ENCODE measurements at places on chromosomes 2 and 18.

DNA sequence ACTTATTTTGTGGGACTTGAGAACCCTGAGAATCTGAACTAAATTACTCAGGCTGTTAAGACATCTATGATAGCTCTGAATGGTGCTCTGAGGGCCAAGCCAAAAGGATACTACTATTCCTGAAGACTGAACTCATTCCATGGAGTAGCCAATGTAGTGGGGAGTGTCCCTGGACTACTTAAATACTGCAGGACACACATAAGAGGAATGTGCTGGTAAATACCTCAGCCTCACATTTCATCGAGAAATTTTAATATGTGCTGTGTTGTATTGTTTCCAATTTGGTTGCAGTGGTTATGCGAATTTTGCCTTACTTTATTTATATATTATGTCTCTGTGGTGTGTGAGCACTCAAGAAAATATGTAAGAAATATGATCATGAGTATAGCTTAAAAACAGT lies 264.4 kb upstream of the FIGN start:
- DNase-seq = no peak

DNA sequence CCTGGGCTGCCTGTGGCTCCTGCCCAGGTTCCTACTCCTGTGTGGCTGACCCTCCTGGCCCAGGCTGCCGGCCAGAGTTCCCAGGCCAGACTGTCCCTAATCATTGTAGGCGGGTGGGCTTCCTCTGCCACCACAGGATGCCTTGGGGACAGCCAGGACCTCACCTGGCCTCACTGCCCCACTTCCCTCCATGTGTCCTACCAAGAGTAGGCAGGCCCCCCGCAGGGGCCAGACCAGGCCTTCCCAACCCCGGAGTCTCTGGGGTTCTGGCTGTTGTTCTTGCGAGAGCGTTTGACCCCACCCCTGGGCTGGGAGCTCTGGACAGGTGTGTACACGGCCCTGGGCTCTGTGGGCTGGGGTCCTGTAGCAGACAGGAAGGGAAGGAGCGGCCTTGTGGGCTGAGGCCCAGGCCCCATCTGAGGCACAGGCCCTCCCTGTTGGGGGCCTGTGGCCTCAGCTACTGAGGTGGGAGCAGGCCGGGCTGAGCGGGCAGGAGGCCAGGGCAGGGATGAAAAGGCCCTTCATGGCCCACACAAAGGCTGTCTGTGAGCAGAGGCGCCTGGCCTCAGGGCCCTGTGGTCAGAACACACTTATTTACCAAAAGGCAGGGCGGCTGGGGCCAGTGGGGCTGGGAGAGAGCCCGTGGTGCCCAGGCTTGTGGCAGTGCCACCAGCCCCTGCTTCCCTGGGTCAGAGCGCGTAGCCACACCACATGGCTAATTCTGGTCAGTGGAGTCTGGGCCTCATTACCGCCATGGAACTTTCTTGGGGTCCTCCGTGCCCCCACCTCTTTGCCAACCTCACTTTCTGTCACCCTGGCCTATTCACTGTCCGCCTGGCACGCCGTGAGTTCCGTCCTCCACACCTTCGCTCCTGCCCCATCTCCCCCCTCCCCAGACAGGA lies 2.0 kb downstream of the SNORC start:
- no peak for DNase-seq

GRCh38 chr2:177556153-177556552 lies 163.6 kb downstream of the AGPS start:
- no peak for DNase-seq

DNA sequence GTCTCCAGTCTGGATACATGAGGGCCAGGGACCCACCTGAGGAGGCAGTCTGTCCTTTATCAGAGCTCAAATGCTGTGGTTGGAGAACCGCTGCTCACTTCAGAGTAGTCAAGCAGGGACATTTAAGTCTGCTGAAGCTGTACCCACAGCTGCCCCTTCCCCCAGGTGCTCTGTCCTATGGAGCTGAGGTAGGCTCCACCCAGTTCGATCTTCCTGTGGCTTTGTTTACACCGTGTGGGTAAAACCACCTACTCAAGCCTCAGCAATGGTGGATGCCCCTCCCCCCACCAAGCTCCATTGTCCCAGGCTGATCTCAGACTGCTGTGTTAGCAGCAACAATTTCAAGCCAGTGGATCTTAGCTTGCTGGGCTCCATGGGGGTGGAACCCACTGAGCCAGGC lies 731.4 kb upstream of the HS6ST1 start:
- no peak for DNase-seq

DNA sequence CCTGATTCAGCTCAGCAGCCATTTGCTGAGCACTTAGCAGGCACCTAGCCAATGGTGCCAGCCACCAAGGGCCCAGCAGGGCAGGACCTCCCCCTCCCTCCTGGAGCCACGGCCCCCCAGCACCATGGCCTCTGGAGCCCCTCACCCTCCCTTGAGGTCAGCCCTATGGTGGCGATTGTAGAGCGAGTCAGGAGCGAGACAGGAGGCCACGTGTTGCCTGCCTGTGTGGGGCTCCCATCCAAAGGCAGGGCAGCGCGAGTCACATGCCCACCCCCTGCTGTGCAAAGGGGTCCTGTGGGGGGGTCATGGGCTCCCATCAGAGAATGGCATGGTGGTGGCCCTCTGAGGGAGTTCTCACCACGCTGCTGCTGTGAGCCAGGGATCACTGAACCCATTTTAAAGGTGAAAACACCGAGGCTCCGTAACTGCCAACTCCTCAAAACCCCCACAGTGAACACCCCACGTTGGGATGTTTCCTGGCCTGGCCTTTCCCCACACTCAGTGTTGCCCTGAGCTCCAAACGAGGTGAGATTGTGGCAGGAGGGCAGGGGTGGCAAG lies 35.6 kb downstream of the RAMP1 start:
- DNase-seq = no peak

- peak; percentile 1 for DNase-seq
Measured at GRCh38 chr2:57497489-57498096, 549.0 kb upstream of the VRK2 start.

DNA sequence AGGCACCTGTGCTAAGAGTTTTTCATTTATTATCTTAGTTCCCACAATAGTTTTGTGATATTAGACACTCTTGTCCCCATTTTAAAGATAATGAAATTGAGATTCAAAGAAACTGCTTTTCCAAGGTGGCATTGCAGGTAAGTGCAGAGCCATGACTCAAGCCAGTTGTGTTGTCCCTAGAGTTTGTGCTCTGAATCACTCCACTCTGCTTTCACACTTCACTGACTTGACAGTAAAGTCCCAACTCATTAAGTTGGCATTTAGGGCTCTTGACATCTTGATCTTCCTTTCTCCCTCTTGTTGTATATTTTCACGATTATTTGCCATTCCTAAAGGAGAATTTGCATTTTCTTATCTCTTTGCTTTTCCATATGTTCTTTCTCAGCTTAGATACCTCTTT lies 114.3 kb downstream of the DIS3L2 start:
- DNase-seq = no peak

GRCh38 chr18:4412286-4412685 lies 42.8 kb downstream of the DLGAP1 start:
- no peak for DNase-seq

DNA sequence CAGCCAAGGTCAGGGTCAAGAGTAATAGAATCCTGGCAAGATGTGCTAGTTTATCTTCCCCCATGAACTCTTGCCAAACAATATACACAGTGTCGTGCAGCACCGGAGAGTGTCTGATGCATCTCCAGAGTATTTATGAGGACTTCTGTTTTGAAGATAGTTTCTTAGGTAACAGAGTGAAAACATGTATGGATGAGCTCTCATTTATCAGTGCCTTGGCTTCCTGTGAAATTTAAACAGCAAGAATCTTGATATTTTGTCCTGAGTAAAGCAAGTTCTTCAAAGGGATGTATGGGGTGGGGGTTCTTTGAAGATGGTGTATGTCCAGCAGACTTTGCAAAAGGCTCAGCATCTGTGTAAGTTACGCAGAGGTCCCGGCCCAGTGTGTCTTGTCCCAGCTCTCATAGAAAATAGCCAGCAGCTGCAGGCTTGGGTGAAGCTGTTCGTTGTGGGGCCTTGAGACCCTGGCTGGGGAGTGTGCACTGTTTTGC lies 361.0 kb upstream of the NT5C1B start:
- no peak for DNase-seq

GRCh38 chr2:50118905-50119702 lies 912.8 kb downstream of the NRXN1 start:
- no peak for DNase-seq

- DNase-seq = no peak
Measured at GRCh38 chr2:16112972-16113560, 172.7 kb downstream of the MYCN start.

- DNase-seq = no peak
Measured at GRCh38 chr18:63339920-63340484, 20.4 kb upstream of the BCL2 start.

DNA sequence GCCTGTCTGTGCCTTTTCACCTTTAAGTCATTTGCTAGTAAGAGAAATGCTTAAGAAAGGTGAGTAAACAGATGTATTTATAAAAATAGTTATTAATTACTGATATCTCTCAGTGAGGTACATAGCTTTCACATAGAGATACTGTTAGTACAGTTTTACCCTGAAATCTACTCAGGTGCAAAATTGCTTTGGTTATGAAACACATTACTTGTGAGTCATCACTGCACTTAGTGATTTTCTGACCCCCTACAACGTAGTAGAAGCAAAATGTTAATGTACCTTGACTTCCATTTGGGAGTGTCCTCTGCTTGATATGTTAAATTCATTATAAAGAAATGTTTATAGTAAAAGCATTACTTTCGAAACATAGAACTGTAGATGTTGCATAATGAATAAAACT lies 6.5 kb downstream of the GLS start:
- DNase-seq = no peak

DNA sequence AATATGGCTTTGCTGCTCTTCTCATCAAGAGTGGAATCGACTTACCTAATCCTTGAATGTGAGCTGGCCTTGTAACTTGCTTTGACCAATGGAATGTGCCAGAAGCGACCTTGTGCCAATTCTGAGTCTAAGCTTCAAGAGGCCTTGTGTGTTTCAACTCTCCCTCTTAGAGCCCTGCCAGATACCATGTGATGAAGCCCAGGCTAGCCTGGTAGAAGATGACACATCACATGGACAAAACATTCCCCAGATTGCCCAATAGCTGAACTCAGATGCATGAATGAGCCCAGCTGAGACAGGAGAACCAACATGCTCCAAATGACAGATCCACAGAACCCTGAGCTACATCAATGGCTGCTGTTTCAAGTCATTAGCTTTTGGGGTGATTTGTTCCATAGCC lies 4.2 kb upstream of the KLHL14 start:
- DNase-seq = no peak

DNA sequence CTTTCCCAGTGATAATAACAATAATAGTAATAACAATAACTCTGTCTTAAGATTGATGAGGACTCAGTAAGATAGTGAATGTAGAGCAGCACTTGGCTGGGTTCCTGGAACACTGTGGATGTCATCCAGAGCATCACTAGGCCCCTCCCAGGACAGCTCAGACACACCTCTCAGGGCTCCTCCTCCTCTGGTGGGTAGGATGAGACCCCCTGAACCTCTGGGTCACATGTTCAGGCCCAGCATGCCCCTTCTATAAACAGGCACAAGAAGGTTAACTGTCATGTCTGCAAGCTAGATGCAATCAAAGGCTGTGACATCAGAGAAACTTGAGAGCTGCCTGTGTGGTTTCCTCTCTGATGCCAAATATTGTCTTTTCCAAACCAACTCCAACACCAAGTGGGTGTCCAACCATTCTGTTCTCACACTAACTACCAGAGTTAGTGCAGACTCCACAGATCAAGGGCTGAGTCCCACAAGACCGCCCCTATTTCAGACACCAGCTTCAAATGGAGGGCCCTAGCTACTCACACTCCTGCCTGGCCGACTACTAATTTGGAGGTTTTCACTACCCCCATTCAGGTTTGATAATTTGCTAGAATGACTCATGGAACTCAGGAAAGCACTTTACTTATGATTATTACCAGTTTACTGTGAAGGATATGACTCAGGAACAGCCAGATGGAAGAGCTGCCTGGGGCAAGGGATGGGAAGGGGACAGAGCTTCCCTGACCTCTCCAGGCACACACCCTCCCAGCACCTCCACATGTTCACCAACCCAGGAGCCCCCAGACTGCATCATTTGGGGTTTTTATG lies 46.4 kb upstream of the BZW1 start:
- peak; percentile 46 for DNase-seq

DNA sequence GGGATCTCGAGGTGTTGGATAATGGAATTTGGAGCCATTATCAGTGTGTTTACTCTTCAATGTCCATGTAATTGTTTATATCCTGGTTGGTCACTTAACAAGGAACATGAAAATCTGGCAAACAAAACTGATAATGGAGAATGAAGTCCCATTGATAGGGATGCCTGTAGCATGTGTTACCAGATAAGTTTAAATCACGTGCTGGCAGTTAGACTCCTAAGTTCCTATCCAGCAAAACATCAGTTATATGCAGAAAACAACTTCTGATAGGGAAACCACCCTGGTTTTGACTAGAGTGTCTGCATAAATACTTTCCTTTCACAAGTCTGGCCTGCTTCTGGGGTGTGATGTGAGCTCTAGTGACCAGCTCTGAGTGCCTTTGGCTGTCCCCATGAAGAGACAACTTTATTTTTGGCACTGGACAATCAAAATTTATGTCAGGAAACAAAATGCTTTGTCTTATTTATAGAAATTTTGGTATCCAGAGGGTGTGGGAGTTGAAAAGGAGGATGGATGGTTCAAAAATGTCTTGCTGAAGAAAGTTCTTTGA lies 82.0 kb downstream of the FHOD3 start:
- no peak for DNase-seq

- no peak for DNase-seq
Measured at GRCh38 chr18:35143622-35144596, 96.9 kb upstream of the ZNF397 start.

DNA sequence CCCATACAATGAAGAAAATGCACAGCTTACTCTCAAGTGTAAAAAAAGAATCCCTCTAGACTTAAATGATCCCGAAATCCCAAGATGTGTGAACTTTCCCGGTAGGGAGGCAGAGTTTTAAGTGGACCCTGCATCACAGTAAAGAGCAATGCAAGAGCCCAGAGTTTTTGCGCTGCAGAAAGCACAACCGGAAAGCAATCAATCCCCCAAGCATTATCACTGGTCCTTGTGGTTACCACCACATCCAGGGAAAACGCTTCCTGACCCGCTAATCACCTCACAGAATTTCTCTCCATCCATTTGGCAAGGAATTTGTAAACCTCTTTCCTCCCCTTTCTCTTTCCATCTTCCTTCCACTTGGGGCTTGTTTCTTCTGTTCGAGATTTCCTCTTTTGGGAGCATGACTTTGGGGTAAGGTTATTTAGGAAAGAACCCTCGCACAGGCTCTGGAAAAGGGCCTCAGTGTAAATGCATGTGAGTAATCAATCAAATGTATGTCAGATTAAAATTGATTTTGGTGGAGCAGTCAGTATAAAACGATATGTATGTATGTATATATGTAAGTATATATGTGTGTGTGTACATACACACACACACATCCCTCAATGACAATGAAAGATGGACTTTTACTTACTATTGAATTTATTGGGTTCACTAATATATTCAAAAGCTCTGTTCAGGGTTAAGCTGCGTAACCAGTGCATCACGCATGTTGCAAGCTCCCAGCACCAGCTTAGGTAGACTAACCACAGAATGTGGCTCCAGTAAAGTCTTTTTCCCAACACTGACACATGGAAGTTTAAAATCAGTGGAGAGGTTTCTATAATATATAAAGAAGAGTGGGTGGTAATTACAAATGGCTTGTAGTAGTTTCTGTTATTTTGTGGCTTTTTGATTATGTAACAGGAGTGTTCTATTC lies 1.6 kb downstream of the PLCL1 start:
- no peak for DNase-seq
